Stimulated activated CD4-positive, alpha-beta T cell treated with anti-CD3 and anti-CD28 coated beads, TNF-alpha, amount 100 ng/mL, for 4 hours (primary cell): ENCODE measurements at places on chromosomes 12 and 14.

- no peak for DNase-seq
These were observed 34.0 kb upstream of the NFYB start for GRCh38 chr12:104171785-104172569.

DNA sequence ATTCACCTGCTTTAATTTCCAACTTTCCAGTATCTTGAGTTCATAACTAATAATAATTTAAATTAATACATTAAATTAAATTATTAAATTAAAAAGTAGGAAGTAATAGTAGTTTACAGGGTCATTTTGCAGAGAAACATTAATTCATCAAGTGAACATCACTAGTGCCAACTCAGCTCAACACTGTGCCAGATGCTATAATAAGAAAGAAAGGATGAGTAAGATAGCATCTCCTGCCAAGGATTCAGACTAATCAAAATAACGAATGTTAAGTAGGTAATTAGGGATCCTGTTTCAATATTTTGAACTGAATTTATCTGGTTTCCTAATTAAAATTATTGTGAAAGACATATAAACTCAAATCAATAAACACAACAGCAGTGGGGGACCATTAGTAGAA, 596.7 kb downstream of the SLC6A15 start:
- no peak for DNase-seq

DNA sequence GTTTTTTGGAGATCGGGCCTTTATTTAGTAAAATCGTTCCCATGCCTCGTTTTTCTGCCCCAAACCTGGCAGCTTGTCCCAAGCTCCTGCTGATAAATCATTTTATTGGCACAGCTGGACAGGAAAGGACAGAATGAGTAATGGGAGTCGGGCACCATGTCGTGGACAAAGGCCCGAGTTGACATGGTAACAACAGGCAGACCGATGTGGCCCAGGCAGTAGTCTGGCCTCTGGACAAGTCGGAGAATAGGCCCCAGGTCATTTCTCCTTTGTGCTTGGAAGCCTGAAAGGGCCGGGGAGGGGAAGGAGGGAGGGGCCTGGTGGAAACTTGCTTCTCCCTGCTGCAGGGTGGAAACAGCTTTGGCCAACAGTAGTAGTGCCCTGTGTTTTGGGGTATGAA, 234.9 kb downstream of the SUDS3 start:
- no peak for DNase-seq

GRCh38 chr12:93750056-93750455, 72.9 kb downstream of the CRADD start:
- DNase-seq = no peak

- no peak for DNase-seq
These were observed 189.0 kb upstream of the AMIGO2 start for GRCh38 chr12:47268501-47269454.

GRCh38 chr12:78898416-78898815, 33.8 kb downstream of the SYT1 start:
- DNase-seq = no peak

DNA sequence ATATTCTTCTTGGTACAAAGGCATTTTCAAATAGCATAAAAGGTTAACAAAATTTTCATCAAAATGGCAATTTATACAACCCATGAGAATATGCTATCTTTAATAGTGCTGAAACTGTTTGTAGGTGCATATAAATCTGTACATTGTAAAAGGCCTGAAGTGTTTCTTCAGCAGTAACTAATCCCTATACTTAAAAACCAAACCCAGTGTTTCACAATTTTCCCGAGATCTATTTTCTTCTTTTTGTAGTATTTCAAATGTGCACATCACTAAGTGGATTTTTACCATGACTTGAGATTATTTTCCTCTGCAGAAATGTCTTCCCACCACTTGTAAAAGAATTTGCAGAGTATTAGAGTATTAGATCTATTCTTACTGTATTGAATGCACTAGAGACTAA, 76.5 kb downstream of the FERMT2 start:
- DNase-seq = no peak

DNA sequence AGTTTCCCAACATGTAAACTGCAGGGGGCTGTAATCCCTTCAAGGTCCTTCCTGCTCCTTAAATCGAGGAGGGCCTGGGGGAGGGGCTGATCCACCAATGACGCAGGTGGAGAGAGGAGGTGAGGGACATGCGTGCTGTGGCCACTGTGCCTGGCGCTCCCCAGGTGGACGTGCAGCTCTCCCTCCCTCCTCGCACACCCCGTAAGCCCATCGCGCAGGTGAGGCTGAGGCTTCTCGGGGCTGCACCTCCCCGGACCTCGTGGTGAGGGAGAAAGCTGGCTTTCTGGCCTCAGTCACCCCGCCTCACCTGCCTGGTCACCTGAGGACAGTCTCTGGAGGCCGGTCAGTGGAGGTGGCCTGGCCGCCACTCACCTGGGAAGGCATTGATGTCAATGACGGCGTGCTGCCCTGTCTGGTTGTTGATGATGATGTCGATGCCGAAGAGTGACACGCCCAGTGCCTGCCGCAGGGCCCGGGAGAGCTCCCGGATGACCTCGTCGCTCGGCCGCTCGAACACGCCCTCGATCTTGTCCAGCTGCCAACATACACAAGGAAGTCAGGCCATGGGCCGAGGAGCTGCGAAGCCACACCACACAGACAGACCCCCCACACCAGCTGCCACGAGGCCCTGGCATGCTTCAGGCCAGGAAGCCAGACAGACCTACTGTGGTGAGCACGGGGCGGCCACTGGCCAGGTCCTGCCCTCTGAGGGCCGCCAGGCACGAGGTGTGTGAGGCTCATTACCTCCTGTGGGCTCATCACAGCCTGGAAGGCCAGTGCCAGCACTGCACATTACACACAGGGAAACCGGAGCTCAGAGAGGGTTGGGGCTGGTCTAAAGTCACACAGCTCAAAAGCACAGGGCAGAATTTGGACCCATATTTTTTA, 23.3 kb downstream of the CHGA start:
- no peak for DNase-seq

- no peak for DNase-seq
These were observed 197.1 kb upstream of the RASSF8 start for GRCh38 chr12:25761356-25761755.

- DNase-seq = no peak
These were observed 42.6 kb downstream of the LIMA1 start for GRCh38 chr12:50240792-50241114.

- DNase-seq = no peak
These were observed 25.8 kb upstream of the MAX start for GRCh38 chr14:65128096-65128495.

GRCh38 chr14:75158843-75159614, 17.4 kb downstream of the TMED10 start:
- DNase-seq = no peak

DNA sequence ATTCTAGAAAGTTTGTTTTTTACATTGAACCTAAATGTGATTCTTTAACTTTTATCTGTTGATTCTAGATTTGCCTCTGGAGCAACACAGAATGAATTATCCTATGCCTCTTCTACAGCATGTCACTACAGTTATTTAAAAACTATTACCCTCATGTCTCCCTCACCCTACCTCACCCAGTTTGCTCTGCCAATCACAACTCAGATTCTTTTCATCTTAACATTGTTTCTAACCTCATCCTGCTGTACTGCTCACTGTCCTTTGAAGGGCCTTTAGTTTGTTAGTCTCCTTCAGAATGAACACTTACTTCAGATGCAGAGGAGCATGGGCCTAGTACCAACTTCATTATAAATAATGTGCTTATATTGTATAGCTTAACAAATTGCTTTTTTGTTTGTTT, 21.5 kb downstream of the YLPM1 start:
- DNase-seq = no peak

DNA sequence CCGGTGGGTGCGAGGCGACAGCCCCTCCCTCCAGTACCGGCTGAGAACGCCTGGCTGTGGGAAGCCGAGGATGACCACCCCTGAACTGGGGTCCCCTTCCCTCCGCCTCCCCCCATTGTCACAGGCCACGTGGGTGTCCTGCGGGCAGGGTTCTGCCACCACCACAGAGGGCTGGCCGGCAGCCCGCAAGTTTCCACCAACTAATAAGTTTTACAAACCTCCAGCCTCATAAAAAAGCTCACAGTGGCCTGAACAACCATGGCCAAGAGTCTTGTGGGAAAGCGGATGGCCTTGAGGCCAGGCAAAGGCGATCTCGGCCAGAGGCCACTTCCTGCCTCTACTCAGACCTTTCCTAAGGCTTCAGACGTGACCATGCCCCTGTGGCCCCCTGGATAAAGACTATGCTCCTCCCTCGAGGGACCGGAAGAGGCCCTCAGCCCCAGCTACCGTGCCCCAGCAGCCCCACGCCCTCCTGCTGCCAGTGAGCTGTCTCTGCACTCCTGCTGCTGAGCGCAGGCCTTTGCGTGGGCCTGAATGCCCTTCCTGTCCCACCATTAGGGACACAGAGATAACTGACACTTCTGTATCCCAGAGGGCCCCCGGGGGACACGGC, 46.1 kb upstream of the DLK1 start:
- DNase-seq = no peak

- DNase-seq = no peak
These were observed 56.0 kb downstream of the PLEKHG3 start for GRCh38 chr14:64760146-64760755.

GRCh38 chr12:77980782-77981181, 150.1 kb downstream of the NAV3 start:
- DNase-seq = no peak

- DNase-seq = no peak
These were observed 121.5 kb downstream of the RBM19 start for GRCh38 chr12:113844495-113845210.

DNA sequence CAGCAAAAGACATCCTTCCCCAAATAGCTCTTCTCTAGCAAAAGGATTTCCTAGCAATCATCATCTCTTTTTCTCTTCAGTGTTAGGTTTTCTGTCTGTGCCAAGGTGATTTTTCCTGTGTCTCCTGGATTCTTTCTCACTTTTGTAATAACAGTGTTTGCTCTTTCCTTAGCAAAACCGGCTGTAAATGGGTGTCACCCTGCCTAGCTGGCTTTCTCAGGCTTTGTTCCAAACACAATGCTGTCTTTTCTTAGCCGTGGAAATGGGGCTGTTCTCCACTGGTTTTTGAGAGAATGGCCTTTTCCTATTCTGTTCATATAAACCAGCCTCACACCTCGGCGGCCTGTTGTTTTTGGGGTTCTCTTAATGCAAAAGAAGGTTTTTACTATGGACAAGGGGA, 21.9 kb downstream of the JDP2 start:
- DNase-seq = no peak

GRCh38 chr14:93997916-93998870, 1.1 kb downstream of the CCDC197 start:
- DNase-seq = no peak

- no peak for DNase-seq
These were observed 7.6 kb upstream of the KCNA5 start for GRCh38 chr12:5036031-5036430.

DNA sequence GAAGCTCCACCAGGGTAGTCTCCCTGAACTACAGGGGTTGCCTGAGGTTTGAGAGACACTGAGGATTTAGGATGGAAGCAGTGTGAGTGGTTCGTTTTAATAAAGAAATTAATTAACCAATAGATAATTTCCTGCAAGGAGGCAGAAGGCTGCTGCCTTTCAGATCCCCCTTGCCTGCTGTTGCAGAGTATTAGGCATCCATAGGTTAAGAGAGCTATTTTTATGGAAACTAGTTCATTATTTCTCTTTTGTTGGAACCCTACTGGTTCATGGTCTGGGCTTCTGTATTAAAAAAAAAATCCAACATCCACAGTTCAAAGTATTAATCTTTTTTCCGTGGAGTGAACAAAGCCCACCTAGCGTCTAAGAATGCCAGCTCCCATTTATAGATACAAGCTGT, 50.5 kb upstream of the RTRAF start:
- no peak for DNase-seq

DNA sequence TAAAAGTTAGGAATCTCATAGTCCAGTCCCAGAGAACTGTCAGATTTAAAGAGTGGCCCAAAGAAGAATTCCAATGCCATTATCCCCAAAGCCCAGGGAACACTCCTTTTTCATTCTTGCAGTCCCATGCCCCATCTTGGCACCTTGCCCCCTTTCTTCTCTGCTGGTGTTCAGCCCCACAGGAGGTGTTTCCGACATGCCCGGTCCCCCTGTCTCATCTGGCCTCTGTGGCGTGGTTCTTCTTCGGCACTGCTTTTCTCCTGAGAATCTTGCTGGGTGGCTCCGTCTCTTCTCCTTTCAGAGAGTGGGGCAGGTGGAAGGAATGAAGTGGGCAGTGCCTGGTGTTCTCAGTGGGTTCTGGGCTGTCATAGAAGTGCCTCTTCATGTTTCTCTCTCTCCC, 64.7 kb downstream of the VCPKMT start:
- DNase-seq = no peak

DNA sequence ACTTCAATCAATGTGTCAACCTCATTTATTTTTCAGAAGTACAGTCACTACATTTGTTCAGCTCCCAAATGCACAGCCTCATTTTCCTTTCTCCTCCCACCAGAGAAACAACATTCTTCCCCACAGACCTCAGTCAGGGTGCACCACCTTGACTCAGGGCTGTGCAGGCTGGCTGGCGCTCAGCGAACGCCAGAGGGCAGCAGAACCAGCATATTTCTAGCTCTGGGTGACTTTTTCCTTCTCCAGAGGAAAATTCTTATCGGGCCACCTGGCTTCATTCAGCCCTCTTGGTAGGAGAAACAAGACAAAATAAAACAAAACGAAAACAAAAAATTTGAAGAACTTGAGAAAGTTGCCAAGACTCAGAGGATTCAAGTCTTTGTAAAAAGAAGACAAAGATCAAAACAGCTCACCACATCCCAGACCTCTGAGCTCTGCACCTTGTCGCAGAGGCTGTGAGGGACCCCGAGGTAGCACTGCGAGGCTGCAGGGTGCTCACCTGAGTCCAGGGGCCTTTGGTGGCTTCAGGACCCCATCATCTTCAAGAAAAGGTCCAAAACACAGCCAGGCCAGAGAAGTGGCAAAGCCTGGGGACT, 33.7 kb downstream of the PAH start:
- DNase-seq = no peak

DNA sequence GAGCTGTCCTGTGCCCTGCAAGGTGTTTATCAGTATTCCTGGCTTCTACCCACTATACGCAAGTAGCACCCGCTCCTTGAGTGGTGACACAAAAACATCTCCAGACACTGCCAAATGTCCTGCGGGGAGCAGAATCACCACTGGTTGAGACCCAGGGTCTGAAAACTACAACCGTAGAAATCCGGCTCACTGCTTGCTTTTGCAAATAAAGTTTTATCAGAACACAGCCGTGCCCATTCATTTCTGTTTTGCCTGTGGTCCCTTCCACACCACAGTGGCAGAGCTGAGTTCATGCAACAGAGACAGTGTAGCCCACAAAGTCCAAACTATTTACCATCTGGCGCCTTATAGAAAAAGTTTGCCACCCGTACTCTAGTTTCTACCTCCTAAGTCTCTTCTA, 125.7 kb upstream of the DIO3 start:
- DNase-seq = no peak

GRCh38 chr14:86521843-86522242, 991.9 kb downstream of the FLRT2 start:
- DNase-seq = no peak
